ENCODE measurements at places on chromosomes 5 and 9. TPM values are rescaled to one million over a fixed set of nuclear protein-coding genes. Genes with fewer than 3 reads are reported as not detected.

GRCh38 chr9:127968700-127969383 is 11.9 kb downstream of the EEIG1 start:
- no peak for DNase-seq

DNA sequence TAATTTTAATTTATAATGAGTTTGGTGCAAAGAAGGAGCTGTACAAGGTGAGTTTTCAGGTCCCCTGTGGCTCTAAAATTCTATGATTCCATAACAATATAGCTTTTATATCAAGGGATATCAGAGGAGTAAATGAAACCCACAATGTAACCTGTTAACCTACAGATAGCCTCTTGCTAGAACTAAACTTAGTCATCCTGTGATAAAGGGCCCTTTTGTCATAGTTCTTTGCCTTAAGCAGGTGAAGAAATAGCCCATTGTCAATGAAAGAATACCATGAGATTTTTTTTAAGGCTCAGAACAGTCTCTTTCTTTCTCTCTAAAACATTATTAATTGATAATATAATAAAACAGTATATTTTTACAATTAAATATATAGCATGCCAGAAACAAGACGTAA is 127.8 kb downstream of the NFIB start:
- no peak for DNase-seq

- no peak for DNase-seq
These were observed 97.4 kb downstream of the HOMER1 start for GRCh38 chr5:79416499-79416898.

- DNase-seq = no peak
These were observed 168.3 kb downstream of the GABBR2 start for GRCh38 chr9:98540476-98540875.

DNA sequence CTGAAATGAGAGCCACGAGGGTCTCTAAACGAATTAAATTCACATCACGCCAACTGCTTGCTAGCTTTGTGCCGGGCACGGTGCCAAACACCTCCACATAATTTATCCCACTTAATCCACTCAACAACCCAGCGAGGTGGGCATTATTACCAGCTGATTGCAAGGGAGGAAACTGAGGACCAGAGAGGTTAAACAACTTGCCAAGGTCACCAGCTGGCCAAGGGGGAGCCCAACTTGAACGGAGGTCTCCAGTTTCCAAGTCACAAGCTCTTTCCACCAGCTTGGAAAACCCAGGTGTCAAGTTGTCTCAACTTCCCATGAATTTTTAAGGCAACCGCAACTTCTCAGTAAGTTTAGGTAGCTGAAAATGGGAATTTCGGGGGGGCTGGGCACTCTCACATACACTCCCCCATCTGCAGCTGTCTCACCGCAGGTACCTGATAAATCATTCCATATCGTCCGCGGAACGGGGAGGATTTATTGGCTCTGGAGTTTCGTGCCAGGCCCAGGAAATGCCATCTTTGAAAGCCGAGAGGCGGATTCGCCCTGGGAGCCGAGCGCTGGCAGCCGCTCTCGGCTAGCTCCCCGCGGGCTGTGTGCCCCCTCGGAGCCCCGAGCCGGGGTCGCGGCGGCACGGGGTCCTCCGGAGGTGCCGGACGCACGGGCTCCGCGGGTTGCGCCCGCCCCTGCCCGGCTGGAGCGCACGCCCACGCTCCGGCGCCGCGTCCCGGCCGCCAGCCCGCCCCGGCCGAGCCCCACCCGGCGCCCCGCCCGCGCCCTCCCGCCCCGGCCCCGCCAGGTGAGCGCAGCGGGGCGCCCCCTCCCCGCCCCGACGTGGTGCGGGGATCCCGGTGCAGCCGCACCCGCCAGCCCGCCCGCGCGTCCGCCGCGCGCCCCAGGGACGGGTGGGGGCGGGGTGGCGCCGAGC is 617 bp downstream of the PTPN3 start:
- DNase-seq = no peak

DNA sequence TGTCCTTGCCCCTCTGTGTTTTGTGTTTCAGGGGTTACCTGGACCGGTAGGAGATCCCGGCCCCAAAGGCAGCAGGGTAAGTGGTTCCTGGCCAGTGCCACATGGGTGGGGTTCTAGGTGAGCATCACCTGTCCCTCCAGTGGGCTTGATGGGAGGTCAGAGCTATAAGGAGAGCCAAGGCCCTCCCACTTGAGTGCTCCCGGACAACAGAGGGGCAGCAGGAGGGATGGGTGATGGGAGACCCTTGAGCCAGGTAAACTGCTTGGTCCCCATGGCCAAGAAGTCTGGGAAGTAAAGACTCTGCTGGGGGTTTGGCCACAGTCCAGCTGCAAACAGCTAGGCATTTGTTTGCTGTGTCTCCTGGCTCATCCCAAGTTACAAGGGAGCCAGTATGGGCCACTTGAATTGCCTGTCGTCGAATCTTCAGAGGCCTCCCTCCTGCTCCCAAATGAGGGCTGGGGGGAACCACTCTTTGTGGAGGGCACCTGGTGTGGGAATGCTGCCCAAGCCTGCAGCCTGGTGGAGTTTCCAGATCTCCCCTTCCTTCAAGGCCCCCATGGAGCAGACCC is 51.0 kb downstream of the COL27A1 start:
- no peak for DNase-seq

DNA sequence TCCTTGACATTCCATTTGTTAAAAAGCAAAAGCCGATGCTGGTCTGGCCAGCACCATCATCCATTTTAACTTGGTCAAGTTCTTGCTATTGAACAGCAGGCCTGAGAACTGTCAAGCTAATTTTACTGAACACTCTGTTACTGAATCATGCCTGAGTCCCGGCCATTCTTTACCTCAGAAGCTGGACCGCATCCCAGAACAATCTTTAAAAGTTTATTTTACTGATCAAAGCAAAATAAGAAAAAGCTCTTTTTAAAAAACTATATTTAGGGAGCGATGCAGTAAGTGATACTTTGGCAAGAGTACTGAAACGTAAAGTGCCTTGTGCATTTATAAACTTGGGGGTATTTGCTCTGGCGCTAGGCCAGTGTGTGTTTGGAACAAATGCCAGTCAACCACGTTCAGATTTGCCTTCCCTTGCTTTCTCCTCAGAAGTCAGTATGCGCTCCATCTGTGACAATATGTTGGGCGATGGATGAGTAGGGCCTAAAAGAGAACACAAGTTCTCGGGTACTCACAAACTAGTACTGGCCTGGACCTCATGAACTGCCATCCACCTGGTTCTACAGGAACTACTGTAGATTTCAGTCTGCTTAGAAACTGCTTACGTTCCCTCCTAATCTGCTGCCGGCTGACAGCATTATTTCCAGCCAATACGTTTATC is 161.9 kb downstream of the MAPKAP1 start:
- no peak for DNase-seq

DNA sequence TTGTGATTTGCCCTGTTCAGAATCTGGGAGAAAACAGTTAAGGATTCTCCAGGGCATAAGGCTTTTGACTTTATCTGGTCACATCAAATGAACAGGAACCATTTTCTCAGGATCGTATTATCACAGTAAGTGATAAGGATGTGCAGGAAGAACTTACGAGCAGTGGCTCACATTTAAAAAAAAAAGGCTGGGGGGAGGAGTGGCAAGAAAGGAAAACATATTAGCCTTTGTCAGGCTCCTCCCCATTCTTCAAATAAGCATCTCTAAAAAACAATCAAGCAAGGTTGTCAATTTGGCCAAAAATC is 234.3 kb upstream of the TMEM161B start:
- DNase-seq = no peak

- no peak for DNase-seq
These were observed 28.8 kb downstream of the TRPM6 start for GRCh38 chr9:74858751-74859414.

The ARL10 gene
- 10.4 TPM for total RNA-seq

The MED10 gene
- total RNA-seq = 25.0 TPM

The C5orf52 gene
- total RNA-seq = not detected

The CD274 gene
- total RNA-seq = 7.3 TPM

The IGFBPL1 gene
- 16.6 TPM for total RNA-seq

The PCDHA3 gene
- total RNA-seq = 2.0 TPM

The SOHLH1 gene
- total RNA-seq = not detected

The PCA3 gene
- total RNA-seq = not detected

The PCDHGA12 gene
- 16.2 TPM for total RNA-seq
